Frontal cortex (tissue), 4 donors: ENCODE measurements at places on chromosomes 1 and 21. TPM values are rescaled to one million over a fixed set of nuclear protein-coding genes. Genes with fewer than 3 reads are reported as not detected.

Gene ELF3
- total RNA-seq = under 0.01 TPM

Gene PLA2G2A
- total RNA-seq = not detected

Gene DIP2A
- total RNA-seq = 26.1 TPM

Gene IL20
- total RNA-seq = not detected

Gene LENEP
- 1.2 TPM for total RNA-seq

DNA sequence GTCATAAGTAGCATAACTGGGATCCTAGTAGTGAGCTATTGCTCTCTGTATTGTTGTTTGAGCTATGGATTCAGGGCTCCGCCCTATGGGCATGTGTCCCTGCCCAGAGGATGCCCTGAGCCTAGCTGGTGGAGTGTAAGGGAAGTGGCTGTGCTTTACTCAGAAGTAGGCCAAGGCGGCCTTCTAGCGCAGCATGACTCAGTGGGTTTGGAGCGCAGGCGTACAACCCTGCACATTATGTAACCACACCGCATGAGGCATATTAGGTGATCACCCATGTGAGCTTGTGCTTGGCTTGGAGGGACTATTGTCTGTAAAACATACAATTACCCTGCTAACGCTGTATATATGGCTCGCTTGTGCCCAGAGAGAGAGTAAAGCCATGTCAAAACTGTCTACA lies 11.1 kb upstream of the UBE2U start:
- DNase-seq = no peak

- DNase-seq = no peak
Measured at GRCh38 chr1:192951691-192952460, 107.3 kb downstream of the UCHL5 start.

GRCh38 chr1:210407207-210407886 lies 78.6 kb downstream of the HHAT start:
- DNase-seq = peak; percentile 24

DNA sequence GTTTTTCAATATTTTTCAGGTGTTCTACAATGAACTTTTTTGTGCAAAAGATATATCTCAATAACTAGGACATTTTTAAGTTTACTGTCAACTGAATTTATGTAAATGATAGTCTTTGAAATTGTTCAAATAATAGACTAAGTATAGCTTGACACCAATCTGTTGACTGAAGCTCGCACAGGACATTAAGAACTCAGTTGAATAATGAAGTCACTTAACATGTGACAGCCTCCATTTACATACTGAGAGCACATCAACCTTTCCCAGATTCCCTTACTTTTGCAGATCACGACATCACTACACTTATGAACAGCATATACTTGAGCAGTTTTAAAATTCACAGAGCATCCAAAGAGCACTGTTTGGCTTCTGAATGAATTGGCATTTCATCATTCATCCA lies 268.2 kb downstream of the LRRC7 start:
- no peak for DNase-seq

DNA sequence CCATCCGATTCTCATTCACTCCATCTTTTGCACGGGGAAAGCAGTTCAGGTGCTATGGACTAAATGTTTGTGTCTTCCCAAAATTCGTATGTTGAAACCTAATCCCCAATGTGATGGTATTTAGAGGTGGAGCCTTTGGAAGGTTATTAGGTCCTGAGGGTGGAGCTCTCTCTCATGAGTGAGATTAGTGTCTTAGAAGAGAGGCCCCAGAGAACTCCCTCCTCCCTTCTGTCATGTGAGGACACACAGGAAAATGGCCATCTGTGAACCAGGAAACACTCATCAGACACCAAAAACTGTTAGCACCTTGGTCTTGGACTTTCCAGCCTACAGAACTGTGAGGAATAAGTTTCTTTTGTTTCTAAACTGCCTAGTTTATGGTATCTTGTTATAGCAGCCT lies 15.8 kb upstream of the CCDC190 start:
- no peak for DNase-seq

GRCh38 chr1:161089251-161089924 lies at the start of gene NECTIN4:
NECTIN4 (minus strand) TSS chr1:161089558; CDS start chr1:161089296, 262 bp downstream.
- DNase-seq = no peak
